ENCODE measurements at places on chromosomes 12 and 14. TPM values are rescaled to one million over a fixed set of nuclear protein-coding genes. Genes with fewer than 3 reads are reported as not detected.

DNA sequence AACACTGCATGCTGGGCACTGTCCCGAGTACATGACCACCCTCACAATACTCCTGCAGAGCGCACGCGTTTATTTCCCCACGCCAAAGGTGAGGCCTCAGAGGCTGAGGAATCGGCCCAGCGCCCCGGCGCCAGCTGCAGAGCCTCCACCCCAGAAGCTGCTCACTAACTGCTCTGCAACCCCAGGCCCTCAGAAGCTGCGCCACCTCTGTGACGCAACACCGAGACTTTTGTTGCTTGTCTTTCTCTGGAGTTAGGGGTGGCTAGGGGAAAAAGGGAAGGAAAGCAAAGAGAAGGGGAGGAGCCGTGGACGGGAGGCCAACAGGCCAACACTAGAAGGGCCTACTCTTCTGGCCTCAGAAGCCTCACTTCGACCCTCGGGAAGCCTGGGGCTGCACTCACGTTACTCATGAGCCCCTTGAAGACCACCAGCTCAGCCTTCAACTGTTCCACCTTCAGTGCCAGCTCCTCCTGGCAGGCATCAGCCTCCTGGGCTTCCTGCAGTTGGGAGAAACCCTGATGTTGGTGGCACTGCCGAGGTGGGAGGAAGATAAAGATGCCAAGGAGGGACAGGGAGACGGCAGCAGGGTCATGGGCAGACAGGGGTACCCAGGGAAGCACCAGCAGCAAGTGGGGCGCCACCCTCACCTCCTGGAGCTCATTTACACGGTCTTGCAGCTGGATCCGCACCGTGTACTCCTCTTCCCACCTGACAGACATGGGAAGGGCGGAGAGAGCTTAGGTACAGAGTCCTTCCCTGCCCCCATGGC lies 5.4 kb downstream of the IFFO1 start:
- DNase-seq, result no peak
- peaks cover 50% of the 10 kb centered on the region for H3K4me1 ChIP-seq
- peaks cover 70% of the 10 kb centered on the region for H3K36me3 ChIP-seq
- H3K27me3 ChIP-seq, result no peaks in the 10 kb centered on the region
- no peak overlapping the region for H3K27ac ChIP-seq

DNA sequence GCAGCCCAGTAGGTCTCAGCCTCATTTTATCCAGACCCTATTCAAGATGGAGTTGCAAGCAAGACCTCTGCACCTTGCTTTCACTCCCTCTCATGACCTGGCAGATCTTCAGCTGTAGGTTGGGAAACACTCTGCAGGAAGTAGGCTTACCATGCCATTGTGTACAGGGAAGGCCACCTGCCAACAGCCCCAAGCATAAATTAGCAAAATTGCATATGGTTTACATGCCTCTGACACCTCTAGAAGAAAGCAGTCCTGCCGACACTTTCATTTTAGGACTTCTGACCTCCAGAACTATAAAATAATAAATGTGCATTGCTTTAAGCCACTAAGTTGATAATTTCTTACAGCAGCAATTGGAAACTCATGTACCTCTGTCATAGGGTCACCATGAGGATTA lies 96.9 kb downstream of the SLC15A4 start:
- no peak for DNase-seq
- H3K36me3 ChIP-seq, result no peaks in the 10 kb centered on the region
- H3K27ac ChIP-seq, result no peak overlapping the region
- H3K4me1 ChIP-seq, result no peaks in the 10 kb centered on the region

DNA sequence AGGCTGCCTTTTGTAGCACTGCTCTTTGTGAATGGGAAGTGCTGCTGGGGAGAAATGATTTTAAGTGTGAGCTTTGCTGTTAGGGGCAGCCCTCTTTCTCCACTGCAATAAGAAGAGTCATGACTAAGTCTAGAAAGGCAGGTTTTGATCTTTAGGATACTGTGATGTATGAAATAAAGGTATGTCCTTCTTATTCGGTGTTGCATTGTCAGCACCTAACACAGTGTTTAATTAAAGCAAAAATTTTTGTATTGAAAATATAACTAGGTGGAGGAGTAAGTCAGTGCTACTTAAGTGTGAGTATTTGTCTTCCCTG lies 81.5 kb downstream of the ETV6 start:
- no peaks in the 10 kb centered on the region for H3K36me3 ChIP-seq
- peaks cover 55% of the 10 kb centered on the region for H3K4me1 ChIP-seq
- H3K27me3 ChIP-seq, result no peaks in the 10 kb centered on the region

DNA sequence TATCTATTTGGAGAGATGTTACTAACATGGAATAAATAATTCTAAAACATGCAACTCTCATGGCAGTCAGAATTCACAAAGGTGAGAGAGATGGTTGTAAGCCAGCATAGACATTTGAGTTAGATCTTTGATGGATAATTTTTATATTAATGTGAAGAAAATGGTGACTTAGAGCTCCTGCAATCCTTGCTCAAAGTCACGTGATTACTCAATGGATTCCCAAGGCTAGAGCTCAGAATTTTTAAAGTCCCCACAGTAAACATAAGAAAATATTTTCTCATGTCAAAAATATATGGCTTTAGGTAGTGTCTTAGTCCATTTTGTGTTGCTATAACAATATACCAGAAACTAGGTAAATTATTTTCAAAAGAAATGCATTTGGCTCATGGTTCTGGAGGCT lies 281.5 kb upstream of the PRKD1 start:
- no peaks in the 10 kb centered on the region for H3K36me3 ChIP-seq
- H3K27ac ChIP-seq, result no peak overlapping the region
- no peaks in the 10 kb centered on the region for H3K4me1 ChIP-seq
- no peak overlapping the region for H3K4me3 ChIP-seq
- no peak for DNase-seq

GRCh38 chr12:80710727-80711449 lies 3.5 kb downstream of the MYF6 start:
- no peaks in the 10 kb centered on the region for H3K36me3 ChIP-seq
- H3K27me3 ChIP-seq, result peaks cover 20% of the 10 kb centered on the region
- no peaks in the 10 kb centered on the region for H3K4me1 ChIP-seq
- no peak overlapping the region for H3K4me3 ChIP-seq
- no peak overlapping the region for H3K27ac ChIP-seq

DNA sequence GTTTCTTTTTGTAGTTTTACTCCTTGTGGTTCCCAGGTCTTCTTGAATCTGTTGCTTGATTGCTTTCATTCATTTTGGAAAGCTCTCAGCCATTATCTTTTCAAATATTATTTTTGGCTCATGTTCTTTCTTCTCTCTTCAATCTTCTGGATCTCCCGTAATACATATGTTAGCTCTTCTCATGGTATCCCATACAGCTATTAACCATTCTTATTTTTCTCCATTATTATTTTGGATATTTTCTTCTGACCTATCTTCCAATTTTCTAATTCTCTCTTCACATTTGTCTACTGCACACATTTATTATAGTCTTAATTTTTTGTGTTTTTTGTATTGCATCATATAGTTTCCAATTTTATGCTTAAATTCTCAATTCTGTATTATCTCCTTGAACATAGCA lies 123.9 kb upstream of the ARID2 start:
- H3K36me3 ChIP-seq, result no peaks in the 10 kb centered on the region
- H3K27me3 ChIP-seq, result peaks cover 2% of the 10 kb centered on the region
- DNase-seq, result no peak
- no peaks in the 10 kb centered on the region for H3K4me1 ChIP-seq
- H3K27ac ChIP-seq, result no peak overlapping the region

Gene MED6
- total RNA-seq, result 96.4 TPM

Gene PAPOLA
- total RNA-seq, result 175 TPM

Gene LRRIQ1
- total RNA-seq, result not detected

DNA sequence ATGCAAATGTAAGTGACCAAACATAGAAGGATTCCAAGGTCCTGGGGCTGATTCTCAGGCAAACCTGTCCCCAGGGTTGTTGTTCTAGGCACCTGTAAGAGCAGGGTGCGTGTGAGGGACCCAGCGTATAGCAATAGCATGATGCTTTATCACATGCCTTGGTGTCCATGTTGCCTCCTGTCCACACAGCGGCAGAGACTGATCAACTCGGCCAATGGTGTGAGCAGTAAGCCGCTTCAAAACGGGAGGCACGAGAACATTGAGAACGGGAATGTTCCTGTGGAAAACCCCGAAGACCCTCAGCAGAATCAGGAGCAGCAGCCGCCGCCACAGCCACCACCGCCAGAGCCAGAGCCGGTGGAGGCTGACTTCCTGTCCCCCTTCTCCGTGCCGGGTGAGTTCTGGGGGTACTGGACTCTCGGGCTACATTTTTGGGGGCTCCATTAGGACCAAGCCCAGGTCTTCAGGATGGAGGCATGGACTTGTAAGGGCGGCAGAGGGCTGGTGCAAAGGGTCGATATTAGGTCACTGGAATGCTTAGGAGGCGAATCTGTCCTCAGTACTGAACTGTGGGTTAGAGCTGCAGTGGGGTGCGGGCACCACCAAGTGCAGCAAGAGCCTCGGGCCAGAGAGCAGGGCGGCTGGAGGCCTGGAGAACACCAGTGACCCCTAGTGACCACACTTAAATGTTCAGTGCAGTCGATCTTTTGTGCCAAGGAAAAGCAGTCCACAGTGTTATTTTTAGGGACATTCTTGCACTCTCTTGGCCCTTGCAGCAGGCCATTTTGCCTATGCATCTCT lies 57.2 kb upstream of the RIN3 start:
- H3K4me1 ChIP-seq, result no peaks in the 10 kb centered on the region
- no peak overlapping the region for H3K4me3 ChIP-seq
- H3K27me3 ChIP-seq, result no peaks in the 10 kb centered on the region
- no peak overlapping the region for H3K27ac ChIP-seq
- DNase-seq, result no peak

Gene SERPINA6
- not detected for total RNA-seq

Gene BCL11B
- 223 TPM for total RNA-seq

GRCh38 chr14:99393059-99393655 lies 87.5 kb downstream of the SETD3 start:
- H3K27me3 ChIP-seq, result no peaks in the 10 kb centered on the region
- H3K27ac ChIP-seq, result no peak overlapping the region
- H3K4me3 ChIP-seq, result no peak overlapping the region
- no peaks in the 10 kb centered on the region for H3K4me1 ChIP-seq
- H3K36me3 ChIP-seq, result peaks cover 17% of the 10 kb centered on the region
- DNase-seq, result peak; percentile 8

Gene ADAMTS20
- total RNA-seq, result not detected
